ENCODE measurements at places on chromosomes 16 and 17.

GRCh38 chr17:2062571-2063183 is 7.8 kb downstream of the HIC1 start:
- no peak for DNase-seq

- no peak for DNase-seq
Observed at GRCh38 chr17:17254036-17254435, 17.1 kb upstream of the FLCN start.

DNA sequence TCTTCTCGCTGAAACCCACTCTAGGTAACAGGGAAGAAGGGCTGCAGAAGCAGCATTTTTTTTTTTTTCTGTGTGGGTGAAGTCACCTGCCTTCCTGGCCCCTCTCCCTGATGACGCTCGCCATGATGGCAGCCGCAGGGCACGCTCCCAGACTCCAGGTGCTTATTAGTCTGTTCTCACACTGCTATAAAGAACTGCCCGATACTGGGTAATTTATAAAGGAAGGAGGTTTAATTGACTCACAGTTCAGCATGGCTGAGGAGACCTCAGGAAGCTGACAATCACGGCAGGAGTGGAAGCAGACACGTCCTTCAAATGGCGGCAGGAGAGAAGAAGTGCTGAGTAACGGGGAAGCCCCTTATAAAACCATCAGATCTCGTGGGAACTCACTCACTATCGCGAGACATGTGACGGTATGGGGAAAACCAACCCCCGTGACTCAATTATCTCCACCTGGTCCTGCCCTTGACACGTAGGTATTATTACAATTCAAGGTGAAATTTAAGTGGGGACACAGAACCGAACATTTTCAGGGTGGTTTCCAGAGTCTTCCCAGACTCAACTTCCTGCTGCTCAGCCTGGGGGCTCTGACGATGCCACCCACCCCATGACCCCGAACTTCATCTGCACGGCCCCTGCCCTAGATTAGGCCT is 34.9 kb upstream of the NLRP1 start:
- no peak for DNase-seq

GRCh38 chr17:8212312-8213180 is 2.2 kb upstream of the AURKB start:
- DNase-seq, result no peak

DNA sequence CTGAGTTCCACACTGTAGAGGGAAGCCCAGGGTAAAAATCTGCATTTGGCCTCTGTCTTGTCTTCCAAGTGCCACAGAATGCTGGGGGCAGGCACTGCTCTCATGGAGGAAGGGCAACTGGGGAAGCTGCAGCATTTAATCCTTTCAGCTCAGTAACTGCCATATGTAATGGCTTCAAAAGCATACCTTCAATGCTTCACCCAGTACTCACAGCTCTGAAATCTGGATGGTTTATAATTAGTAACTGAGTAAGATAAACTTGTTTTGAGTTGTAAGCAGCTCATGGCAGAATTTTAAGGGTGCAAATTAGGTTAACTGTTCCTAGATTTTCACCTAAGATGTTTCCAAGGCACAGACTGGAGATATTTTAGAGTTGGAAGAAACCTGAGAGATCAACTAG is 24.5 kb downstream of the PMP22 start:
- DNase-seq, result no peak

DNA sequence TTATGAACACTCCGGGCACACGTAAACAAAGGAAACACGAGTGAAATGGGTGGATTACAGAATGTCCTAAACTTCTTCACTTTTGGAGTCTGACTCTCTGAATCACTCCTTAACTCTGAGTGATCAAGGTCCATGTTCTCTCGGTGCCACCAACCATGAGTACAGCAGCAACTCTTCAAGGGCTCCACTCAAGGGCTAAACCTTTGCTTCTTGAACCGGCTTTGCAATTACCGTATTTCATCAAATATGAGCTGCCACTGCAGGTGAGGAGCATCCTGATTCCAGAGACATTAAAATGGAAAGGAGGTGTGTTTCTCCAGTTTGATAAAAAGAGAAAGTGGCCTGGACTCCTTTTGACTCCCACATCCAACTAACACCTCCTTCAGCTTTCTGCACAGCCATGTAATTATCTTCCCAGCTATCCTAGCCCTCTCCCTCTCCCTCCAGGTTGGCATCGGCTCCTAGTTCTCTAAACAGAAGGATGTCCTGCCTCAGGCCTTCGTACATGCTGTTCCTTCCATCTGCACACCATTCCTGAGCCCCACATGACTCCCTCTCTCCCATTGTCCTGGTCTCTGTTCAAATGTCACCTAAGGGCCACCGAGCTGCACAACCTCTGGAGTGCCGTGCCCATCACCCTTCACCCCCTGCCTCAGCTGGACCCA is 61.4 kb downstream of the ZDHHC7 start:
- no peak for DNase-seq

DNA sequence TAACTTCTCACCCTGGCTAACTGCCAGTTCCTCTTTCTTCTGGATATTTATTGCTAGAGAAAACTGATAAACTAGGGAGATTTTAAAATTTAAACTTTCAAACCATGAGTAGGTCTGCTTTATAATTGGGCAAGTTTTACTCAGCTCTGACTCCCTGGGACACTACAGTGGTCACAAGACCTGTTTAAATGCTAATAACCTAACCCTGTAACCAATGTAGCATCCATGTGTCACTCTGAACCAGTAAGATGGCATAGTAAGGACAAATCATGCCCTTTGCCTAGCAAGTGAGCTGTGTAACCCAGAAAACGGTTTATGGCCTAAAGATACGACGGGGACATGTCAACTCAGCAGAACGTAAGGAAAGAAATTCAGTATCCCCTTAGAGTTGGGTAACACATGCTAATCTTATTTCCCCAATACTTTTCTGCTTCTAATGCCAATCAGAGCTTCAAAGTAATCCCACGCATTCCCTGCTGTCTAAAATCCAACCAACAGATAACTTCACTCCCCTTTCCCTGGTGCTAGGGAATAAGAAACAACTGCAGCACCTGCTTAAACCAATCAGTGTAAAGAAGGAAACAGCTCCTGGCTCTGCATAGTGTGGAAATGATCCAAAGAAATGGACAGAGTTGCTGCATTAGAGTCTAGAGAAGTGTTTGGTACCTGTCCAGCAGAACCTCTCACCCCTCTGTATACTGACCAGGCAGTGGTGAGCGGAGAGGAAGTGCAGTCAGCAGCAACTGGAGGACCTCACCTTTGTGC is 85.7 kb downstream of the NCOR1 start:
- DNase-seq, result no peak

- no peak for DNase-seq
Observed at GRCh38 chr17:61465550-61466237, 13.5 kb downstream of the TBX4 start.

DNA sequence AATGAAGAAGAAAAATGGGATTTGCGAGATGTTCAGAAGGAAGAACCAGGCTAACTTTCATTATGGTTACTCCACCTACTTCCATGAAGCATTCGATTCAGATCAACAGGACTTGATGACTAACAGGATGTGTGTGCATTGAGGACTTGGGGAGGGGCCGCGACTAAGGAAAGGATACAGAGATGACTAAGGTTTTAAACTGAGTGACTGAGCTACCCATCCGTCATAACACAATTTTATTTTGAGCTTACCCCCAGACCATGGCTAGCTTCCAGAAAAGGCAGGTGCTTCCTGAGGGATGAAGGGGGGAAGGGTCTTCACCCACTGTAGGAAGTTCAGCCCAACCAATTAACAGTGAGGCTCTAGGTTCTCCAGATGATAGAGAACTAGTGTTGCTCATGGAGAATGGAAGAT is 2.5 kb upstream of the CDYL2 start:
- DNase-seq, result no peak

DNA sequence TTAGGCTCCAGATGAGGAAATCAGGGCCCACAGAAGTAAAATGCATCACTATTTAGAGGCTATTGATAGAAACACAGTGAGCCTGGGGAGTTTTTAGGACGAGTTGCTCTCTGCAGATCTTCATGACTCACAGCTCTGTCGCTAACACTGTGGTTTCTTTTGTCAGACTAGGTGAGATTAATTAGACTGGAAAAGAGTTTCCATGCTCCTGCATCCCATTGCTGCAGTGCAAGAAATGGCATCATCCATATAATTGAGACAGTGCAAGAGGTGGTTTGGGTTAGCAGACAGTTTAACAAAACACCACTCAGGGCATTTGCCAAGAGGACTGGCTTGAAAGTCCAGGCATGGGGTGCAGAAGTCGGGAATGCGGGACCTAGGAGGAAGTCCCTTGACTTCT is 198.8 kb upstream of the CACNG5 start:
- no peak for DNase-seq

- DNase-seq, result no peak
Observed at GRCh38 chr16:54696522-54696921, 234.1 kb upstream of the IRX5 start.

DNA sequence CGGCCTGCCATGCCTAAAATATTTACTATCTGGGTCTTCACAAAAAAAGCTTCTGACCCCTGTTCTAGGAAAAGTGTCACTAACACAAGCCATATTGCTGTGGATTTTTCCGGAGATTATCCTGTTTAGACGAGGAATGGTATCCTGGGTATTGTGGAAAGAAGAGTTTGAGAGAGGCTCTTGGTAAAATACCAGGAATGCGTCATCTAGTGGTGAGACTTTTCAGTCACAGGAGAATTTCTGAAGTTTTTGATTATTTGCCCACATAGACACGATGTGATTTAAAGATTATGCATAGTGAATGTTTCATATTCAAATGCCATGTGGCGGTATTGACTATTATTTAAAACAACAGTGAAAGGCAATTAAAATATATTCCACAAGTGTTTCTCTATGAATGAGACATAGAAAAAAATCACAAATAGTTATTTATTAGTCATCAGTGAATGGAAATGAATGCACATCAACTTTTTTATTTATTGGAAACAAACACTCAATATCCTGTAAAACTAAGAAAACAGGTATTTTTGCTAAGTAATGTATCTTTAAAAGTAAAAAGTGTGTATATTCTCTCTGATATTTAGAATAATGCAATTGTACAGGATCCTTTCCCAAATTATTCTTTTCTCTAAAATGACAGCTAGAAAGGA is 7.8 kb downstream of the KRT28 start:
- DNase-seq, result peak; percentile 31
